Left renal cortex interstitium (tissue), 4 donors: ENCODE measurements at places on chromosomes 11 and 22. TPM values are rescaled to one million over a fixed set of nuclear protein-coding genes. Genes with fewer than 3 reads are reported as not detected.

The IGSF9B gene
- 5.4 TPM for polyA plus RNA-seq

The SPA17 gene
- polyA plus RNA-seq: 18.8 TPM

The LRP4 gene
- 29.5 TPM for polyA plus RNA-seq

The TSPAN18 gene
- 49.5 TPM for polyA plus RNA-seq

The TRIM49 gene
- not detected for polyA plus RNA-seq

The KCNJ11 gene
- 2.1 TPM for polyA plus RNA-seq

The LRRC10B gene
- polyA plus RNA-seq: 1.1 TPM

The OR6T1 gene
- polyA plus RNA-seq: not detected

The NCF4 gene
- 2.1 TPM for polyA plus RNA-seq

The DEUP1 gene
- 1.2 TPM for polyA plus RNA-seq

The YWHAH gene
- 137 TPM for polyA plus RNA-seq
